ENCODE measurements at places on chromosomes 5 and 9. TPM values are rescaled to one million over a fixed set of nuclear protein-coding genes. Genes with fewer than 3 reads are reported as not detected.

GRCh38 chr9:75873712-75874111, 16.8 kb upstream of the PCSK5 start:
- no peak for DNase-seq

DNA sequence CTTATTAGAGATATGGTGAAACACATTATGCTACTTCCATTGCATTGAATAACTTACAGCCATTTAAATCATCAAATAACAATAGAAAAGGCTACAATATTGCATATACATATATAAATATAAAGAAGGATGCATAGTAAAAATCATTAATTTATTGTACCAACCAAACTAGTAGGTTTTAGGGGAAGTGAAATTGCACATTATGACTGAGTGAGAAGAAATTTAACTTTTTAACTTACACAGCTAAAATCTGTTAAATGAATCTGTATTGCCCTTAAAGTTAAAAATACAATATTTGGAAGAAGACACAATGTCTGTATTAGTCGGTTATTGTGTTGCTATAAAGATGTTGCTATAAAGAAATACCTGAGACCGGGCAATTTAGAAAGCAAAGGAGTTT, 2073.7 kb upstream of the ACO1 start:
- no peak for DNase-seq

GRCh38 chr9:126625329-126626126, 11.8 kb downstream of the LMX1B start:
- no peak for DNase-seq

GRCh38 chr5:174459832-174460448, 264.4 kb upstream of the MSX2 start:
- DNase-seq = no peak

Gene ADGRD2
- total RNA-seq = not detected

Gene CRB2
- 2.4 TPM for total RNA-seq

- DNase-seq = no peak
Observed at GRCh38 chr9:133162861-133163503, 732 bp downstream of the GBGT1 start.
